Hematopoietic multipotent progenitor cell treated with erythropoietin and hydrocortisone succinate and interleukin-3 and kit ligand, for 15 days (in vitro differentiated cells): ENCODE measurements at places on chromosomes 5 and 9.

- no peak for DNase-seq
Measured at GRCh38 chr5:132463811-132464155, 26.8 kb downstream of the IRF1 start.

DNA sequence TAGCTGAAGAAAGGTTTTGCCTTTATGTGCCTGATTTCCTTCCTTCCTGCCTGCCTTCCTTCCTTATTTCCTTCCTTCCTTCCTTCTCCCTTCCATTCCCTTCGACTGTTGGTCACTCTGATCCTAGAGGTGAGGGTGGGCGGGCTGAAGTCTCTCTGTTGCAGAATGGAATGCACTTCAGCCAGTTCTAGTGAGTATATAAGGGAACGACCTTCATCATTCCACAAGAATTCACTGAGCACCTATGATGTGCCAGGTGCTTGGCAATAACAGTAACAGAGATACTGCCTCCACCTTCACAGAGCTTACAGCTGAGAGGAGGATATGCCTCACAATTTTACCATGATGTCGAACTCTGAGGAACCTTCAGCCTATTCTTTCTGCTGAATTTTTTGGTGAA lies 8.7 kb upstream of the OR5C1 start:
- no peak for DNase-seq

DNA sequence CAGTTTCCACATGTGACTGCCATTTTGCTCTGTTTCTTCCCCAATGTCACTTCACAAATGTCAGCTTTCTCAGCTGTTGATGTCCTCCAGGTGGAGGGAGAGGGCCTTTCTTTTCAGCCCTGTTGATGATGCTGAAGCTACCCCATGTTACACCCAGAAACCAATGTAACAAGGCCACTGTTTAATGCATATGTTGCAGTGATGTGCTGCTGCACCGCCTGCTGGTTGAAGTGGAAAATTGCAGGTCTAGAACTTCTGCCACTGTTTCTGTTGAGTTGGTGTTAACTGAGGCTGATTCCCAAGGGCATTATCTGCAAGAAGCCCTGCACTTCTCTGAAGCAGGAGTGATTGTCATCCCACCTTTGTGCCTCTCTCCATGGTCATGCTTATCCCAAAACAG lies 428.4 kb downstream of the KDM4C start:
- peak; percentile 60 for DNase-seq

GRCh38 chr5:114099161-114099560 lies 262.7 kb upstream of the KCNN2 start:
- DNase-seq = no peak

GRCh38 chr5:81980598-81981260 lies 8.9 kb downstream of the ATG10 start:
- DNase-seq = no peak

- DNase-seq = no peak
Measured at GRCh38 chr9:97593960-97594359, 39.2 kb downstream of the TSTD2 start.

DNA sequence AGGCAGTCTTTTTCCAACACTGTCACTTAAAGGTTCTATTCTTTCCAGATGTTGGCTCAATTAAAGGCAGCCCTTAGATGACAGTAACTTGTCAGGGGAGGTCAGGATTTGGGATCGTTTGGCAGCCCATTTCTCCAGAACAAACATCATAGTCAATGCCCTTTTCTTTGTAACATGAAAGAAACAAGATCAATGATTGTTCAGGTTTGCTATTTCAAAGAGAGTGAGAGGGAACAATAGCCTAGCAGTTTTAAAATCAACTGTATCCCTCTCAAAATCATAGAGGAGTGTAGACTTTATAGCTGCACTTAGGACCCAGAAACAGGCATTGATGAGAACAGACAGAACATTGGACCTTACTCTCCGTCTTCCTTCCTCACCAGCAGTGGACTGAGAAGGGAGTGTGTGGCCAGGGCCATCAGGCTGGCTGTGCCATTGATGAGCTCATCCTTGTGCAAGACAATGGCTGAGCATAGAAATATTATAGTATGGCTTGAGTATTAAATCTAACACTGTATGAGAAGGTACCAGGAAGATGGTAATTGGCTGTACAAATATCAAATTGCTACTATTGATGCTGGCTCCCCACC lies 130.0 kb downstream of the PIP5K1B start:
- no peak for DNase-seq

DNA sequence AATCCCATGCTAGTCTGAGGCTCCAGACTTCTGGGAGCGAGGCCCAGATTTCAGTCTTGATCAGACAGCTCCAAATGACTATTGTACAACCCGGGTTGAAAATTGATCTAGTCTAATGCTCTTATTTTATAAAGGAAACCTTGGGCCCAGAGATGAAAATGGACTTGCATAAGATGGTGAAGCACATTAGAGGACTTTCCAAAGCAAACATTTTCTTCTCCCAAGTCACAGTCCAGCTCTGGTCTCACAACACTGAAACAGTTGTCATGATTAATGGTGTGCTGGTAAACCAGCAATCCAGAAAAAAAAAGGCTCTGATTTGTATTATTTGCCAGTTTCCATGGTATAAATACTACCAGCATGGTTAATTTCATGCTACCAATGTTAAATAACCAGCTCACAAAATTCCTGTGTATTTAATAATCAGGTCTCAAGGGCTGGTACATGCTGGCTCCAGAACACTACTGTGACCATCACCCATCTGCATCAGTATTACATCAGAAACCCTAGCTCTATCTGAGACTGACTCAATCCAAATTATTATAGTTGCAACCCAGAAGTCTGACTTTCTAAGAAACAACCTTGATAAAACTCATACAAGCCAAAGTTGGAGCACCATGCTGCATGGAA lies 32.5 kb upstream of the ABLIM3 start:
- DNase-seq = no peak

DNA sequence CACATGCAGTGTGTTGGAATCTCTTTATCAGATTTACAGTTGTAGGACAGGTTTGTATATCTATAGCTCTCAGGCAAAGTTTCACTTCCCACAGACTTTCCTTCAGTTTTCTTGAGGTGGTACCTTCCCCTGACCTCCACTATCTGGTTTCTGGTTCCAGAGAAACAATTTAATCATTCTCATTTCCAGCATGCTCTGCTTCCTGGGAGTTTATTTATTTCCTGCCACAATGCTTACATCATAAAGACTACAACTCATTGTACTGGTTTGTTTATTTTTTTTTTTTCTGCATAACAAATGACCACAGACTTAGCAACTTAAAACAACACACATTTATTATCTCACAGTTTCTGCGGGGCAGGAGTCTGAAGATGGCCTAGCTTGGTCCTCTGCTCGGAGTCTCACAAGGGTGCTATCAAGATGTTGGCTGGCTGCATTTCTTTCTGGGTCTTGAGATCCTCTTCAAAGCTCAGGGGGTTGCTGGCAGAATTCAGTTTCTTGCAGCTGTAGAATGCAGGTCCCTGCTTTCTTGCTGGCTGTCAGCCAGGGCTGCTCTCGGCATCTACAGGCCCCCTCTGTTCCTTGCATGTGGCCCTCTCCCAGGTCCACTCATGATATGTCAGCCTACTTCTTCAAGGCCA lies 247.7 kb downstream of the ENC1 start:
- no peak for DNase-seq

GRCh38 chr5:105274079-105274478 lies 1711.5 kb upstream of the NUDT12 start:
- no peak for DNase-seq

- no peak for DNase-seq
Measured at GRCh38 chr5:87243161-87243844, 24.4 kb upstream of the RASA1 start.

DNA sequence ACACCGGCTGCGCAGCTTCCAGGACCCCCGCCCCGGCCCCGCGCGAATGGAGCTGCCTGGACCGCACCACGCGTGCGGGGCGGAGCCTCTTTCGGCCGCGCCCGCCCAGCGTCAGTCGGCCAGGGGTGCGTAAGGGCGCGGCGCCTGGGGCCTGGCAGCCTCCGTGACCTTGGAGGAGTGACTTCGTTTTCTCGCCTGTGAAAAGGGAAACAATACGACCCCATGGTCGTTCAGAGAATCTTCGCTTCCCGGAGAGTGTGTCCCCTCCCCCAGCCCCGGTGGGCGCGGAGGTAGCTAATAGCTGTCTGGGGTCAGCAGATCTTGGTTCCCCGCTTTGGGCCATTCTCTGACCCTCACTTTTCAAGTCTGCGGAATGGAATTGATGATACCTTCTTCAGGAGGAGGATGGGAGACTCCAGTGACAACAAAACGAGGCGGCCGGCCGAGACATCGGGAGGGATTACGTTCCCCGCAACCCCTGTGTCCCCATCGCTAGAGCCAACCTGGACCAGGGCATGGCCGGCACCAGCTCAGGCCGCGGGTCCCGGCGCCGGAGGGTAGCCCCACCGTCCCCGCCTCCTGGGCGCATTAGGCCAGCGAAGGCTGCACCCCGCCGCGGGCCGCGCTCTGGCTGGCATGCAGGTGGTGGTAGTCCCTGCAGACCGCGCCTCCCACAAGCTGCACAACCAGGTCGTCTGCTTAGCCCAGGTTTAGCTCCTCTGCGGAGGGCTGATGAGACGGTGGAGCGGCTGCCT lies 5.5 kb upstream of the CDHR2 start:
- DNase-seq = peak; percentile 79

DNA sequence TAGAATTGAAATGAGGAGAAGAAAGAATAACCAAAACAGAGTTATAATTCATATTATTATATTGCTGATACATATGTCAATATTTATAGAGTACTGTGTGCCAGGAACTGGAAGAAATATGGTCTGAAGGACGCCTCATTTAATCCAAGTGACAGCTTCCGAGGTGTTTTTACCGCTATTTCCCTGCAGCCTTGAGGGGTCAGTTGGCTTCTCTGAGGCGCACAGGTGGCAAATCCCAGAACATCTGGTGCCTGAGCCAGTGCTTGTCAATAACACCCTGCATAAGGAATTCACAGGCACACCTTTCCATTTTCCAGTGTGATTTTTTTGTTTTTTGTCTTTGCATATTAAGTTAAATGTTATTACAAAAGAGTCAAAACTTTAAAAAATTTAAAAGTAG lies 43.3 kb upstream of the CTSL start:
- DNase-seq = no peak

GRCh38 chr9:33116860-33117259 lies 40.4 kb upstream of the SMU1 start:
- DNase-seq = no peak

DNA sequence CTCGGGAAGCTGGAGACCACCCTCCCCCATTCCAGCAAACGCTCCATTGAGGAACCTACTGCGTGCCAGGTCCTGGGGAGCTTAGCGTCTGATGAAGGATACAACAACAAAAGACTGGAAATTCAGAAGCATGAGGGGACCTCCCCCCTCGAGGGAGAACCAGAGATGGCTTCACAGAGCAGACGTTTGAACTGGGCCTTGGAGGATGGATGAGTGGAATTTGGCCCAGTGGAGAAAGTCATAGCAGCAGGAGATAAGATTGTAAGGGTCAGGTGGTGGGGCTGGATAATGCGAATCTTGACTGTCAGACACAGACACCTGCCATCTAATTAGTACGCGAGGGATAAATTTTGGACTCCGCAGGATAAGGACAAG lies 1.2 kb upstream of the SLC25A51 start:
- peak; percentile 32 for DNase-seq

- DNase-seq = no peak
Measured at GRCh38 chr9:22232971-22233370, 213.7 kb upstream of the DMRTA1 start.

DNA sequence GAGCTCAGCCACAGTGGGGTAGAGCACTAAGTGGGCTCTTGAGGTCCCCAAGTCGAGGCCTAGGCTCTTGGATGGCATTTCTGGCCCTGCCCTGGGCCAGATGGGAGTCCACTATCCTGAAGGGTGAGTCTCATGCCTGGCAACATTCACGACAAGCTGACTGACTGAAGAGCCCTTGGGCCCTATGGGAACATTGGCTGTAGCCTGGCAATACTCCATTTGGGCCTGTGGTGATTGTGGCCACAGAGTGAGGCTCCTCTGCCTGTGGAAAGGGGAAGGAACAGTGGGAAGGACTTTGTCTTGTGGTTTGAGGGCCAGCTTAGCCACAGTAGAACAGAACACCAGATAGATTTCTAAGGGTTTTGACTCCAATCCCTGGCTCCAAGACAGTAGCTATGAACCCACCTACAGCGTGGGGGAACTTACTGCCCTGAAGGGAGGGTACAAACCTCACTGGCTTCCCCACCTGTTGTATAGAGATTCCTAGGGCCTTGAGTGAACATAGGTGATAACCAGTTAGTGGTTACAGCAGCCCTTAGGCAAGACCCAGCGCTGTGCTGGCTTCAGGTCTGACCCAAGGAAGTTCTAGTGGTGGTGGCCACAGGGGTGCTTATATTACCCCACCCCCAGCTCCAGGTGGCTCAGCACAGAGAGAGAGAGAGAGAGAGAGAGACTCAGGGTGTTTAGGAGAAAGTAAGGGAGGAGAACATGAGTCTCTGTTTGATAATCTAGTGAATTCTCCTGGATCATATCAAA lies 72.4 kb downstream of the KIAA0825 start:
- no peak for DNase-seq

DNA sequence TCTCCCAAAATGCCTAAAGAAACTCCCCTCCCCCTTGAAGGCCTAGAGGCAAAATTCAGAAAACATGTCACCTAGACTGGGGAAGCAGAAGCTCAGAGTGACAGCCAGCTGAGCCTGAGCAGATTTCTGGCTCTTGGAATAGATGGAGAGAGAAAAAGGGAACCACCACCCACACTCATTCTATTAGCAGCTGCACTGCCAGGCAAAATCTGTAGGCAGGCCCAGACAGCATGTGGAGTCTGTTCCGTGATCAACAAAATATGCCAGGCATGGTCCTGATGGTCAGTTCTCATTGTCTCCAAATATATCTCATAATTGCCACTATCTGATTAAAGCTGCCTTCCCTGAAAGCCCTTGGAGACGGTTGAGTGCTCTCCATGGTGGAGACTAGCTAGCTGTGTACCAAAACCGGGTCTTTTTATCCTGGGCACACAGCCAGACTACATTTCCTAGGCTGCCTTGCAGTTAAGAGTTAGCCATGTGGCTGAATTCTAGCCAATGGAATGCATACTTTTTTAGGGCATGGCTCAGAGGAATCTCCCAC lies 131.7 kb upstream of the GPR151 start:
- DNase-seq = no peak

DNA sequence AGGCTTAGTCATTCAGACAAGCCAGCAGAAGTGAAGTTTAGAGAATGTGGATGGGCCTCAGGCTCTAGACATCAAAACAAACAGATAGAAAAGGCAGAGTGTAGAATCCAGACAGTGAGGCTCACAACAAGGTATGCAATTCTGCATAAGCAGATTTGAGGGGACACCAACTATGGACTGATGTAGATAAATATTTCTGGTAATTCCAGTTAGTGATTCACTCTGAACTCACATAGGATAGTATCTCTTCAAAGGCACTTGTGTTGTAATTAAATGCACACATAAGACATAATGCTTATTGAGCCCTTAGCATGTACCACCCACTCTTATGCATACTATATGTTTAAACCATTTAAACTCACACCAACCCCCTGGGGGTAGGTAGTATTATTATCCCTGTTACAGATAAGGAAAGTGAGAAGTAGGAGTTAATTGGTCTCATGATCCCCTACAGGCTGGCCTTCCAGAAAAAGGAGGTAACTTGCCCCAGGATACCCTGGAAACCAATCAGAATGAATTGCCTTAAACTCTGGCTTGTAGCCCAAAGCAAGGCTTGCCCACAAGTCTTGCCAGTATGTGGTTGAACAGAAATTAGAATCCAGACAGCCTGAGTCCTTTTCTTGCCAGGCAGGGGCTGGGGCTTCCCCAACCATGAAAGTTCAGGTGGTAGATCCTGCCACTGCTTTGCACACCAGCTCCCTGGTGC lies 39.5 kb upstream of the HSPB3 start:
- no peak for DNase-seq

GRCh38 chr9:109251080-109251775 lies 69.6 kb downstream of the EPB41L4B start:
- no peak for DNase-seq
